ENCODE measurements at places on chromosomes 6 and 20. TPM values are rescaled to one million over a fixed set of nuclear protein-coding genes. Genes with fewer than 3 reads are reported as not detected.

The CDH26 gene
- 1.1 TPM for total RNA-seq

GRCh38 chr20:63491635-63492230 lies 7.2 kb downstream of the EEF1A2 start:
- peaks cover 70% of the 10 kb centered on the region for H3K36me3 ChIP-seq
- H3K4me1 ChIP-seq, result no peaks in the 10 kb centered on the region
- H3K27ac ChIP-seq, result no peak overlapping the region
- no peaks in the 10 kb centered on the region for H3K27me3 ChIP-seq
- H3K4me3 ChIP-seq, result no peak overlapping the region

DNA sequence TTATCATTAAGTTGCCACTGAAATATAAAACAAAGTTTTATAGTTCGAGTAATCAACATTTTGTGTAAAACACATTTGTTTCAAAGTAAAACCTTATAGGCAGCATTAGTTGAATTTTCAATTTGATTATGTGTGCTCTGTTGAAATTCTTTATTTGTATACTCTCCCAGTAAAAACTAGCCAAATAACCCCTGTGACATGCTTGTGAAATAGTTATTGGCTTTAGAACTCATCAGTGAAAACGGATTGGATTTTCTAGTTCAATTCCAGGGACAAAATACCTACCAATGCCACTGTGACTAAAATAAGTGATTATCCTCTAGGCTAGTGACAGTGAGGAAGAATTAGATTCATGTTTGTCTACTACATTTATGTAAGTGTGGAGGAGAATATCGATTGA lies 212.9 kb downstream of the TMEM200A start:
- H3K4me3 ChIP-seq, result no peak overlapping the region
- peaks cover 32% of the 10 kb centered on the region for H3K27me3 ChIP-seq
- no peaks in the 10 kb centered on the region for H3K36me3 ChIP-seq
- H3K4me1 ChIP-seq, result no peaks in the 10 kb centered on the region
- no peak overlapping the region for H3K27ac ChIP-seq

GRCh38 chr6:97021194-97021593 lies 96.7 kb downstream of the KLHL32 start:
- no peak overlapping the region for H3K27ac ChIP-seq
- no peaks in the 10 kb centered on the region for H3K36me3 ChIP-seq
- no peaks in the 10 kb centered on the region for H3K27me3 ChIP-seq
- H3K4me3 ChIP-seq, result no peak overlapping the region
- H3K4me1 ChIP-seq, result no peaks in the 10 kb centered on the region
- DNase-seq, result no peak

The LAMA4 gene
- 85.8 TPM for total RNA-seq

The FABP7 gene
- total RNA-seq, result not detected

All from Calu3 (cell line).